Activated T-cell treated with anti-CD3 and anti-CD28 coated beads for 4 hours (primary cell): ENCODE measurements at places on chromosomes 13 and 19.

DNA sequence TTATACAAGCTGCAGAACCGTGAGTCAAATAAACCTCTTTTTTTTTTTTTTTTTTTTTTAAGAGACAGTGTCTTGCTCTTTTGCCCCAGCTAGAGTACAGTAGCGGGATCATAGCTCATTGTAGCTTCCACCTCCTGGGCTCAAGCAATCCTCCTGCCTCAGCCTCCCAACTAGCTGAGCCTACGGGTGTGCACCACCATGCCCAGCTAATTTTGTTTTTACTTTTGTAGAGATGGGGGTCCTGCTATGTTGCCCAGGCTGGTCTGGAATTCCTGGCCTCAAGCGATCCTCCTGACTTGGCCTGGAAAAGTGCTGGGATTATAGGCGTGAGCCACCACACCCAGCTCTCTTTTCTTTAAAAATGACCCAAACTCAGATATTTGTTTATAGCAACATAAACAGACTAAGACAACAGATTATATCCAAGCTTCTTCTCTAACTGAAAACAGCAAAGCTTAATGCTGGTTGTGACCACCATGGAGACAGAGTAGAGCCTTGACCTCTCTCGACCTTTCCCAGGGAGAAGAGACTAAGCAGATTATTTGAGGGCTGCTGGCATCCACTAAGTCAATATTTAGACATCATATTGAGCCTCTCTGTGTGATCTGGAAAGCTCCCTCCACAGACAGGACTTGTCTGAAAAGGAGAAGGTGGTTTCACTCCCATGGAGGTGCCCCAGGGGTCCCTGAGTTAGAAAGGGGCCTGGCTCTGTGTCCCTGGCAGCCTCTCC lies 150.0 kb downstream of the KCTD15 start:
- DNase-seq, result no peak

DNA sequence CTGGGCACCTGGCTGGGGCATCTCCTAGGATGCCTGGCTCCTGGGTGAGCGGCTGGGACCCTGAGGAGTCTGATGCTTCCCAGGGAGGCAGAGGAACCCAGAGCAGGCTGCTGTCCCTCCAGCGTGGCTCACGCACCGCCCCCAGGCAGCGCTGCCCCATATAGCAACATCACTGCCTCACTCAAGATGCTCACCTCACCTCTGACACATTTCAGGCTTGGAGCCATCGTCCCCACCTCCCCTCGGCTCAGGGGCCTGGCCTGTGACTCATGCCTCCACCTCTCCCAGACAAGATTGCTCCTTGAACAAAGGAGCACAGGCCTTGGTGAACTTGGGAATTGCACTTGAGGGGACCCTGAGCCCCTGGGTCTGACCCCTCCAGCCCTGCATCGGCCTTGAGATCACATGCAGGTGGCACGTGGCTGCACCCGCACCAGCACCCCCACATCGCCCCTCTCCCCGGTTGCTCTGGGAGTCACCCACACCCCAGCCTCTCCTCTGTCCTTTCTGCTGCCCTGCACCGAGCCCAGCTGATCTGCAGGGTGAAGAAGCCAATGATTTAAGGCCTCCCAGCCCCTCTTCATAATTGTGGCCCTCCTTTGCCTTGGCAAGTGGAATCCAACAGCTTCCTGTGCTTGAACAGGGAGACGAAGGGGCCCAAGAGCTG lies 11.2 kb downstream of the CEBPA start:
- no peak for DNase-seq

- no peak for DNase-seq
Observed at GRCh38 chr13:111503905-111504695, 183.7 kb downstream of the TEX29 start.

GRCh38 chr13:21901811-21902708 lies 231.2 kb downstream of the FGF9 start:
- DNase-seq, result no peak

DNA sequence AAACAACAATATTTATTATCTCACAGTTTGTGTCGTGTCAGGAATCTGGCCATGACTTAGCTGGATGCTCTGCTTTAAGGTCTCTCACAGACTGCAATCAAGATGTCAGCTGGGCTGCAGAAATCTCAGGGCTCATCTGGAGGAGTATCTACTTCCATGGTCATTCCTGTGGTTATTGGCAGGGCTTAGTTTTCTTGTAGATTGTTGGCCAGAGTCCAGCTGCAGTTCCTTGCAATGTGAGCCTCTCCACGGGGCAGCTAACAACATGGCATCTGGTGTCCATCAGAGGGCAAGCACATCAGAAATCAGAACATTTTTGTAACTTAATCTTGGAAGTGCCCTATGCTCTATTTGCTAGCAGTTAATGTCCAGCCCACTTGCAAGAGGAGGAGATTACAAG lies 45.7 kb upstream of the TDRD3 start:
- DNase-seq, result no peak

- peak; percentile 72 for DNase-seq
Observed at GRCh38 chr19:19488875-19489690, 26.3 kb downstream of the TSSK6 start.
